ENCODE measurements at places on chromosomes 6 and 20.
A peak's percentile ranks its signal among the peaks of the same experiment; 100 is the strongest.

DNA sequence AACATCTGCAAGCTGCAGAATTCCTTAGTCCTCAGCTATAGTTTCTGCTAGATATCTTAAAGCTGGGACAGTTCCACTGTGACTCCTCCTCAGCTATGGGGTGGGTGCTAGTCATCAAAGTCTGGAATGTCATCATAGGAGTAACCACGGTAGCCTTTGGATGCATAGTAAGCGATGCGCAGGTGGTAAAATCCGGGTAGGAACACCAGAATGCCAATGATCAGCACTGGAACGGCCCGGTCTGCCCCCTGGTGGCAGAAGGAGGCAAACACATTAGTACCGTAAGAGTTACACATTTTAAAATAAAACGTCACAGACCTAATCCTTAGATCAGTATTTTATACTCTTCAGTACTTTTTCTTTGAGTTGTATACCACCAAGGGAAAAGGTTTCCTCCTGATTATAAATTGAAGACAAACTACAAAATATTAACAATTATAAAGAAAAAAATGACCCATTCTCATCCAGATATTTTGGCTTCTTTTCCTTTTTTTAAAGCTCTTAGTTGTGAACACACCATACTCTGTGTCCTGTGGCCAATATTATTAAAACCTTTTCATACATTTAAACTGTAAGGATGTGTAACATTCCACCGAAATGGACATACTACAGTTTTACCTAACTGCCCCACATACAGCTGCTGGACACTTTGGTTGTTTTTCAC, 18.9 kb downstream of the PCNA start:
- DNase-seq: peak; percentile 76

- no peak for DNase-seq
Measured at GRCh38 chr6:15523679-15524630, 138.9 kb downstream of the DTNBP1 start.

DNA sequence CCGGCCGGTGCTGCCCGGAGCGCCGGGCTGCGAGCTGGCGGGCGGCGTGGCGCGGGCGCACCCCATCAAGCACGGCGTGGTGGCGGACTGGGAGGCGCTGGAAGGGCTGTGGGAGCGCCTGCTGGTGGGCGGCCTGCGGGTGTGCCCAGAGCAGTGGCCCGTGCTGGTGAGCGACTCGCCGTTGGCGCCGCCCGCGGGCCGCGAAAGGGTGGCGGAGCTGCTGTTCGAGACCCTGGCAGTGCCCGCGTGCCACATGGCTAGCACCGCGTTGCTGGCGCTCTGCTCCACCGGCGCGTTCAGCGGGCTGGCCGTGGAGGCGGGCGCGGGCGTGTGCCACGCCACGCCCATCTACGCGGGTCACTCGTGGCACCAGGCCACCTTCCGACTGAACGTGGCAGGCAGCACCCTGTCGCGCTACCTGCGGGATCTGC, 517 bp downstream of the ACTL10 start:
- peak; percentile 39 for DNase-seq

DNA sequence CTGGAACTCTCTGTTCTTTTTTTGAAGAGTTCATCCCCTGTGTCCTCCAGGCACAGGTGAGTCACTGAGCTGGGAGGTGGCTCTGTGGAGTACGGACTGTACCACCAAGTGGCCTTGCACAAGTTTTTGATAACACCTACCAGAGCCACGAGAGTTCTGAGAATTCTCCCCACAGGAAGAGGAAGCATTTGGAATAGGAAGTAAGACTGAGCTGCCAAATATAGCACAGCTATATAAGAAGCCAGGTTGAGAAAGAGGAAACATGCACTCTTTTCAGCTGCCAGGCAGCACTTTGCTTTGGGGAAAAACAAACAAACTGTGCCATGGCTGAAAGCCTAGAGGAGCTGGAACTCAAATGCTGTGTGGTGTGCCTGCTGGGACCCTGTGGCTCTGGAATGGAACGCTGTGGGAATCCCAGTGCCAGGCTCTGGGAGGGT, 70.8 kb upstream of the RIPOR2 start:
- DNase-seq: peak; percentile 27

DNA sequence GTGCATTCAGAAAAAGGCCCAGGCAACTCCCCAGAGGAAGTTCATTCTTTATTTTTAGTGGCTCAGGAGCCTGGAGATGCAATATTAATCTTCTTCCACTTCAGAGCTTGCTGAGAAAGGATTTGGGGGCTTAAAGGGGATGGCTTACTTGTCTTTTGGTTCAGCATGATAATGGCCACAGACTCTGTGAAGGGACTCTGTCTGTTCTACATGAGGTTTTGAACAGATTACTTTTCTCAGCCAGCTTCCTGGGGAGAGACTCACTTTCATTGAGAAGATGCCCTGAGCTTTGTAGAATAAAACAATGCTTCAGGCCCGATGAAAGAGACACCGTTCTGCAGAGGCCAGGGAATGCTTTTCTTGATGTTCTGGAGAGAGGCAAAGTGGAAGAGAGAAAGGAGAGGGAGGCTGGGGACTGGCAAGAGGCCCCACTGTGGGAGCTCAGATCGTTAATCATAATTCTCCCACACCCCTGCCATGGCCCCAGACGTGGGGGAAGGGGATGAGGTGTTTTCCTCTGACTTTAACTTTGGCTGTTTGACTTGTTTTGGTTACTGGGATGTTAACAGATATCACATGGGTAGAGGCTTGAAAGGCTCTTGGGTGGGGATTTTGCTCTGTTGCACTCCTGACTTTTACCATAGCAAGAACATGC, 19.1 kb downstream of the SCP2D1 start:
- DNase-seq: no peak

GRCh38 chr20:57256908-57257307, 9.5 kb downstream of the BMP7 start:
- no peak for DNase-seq

DNA sequence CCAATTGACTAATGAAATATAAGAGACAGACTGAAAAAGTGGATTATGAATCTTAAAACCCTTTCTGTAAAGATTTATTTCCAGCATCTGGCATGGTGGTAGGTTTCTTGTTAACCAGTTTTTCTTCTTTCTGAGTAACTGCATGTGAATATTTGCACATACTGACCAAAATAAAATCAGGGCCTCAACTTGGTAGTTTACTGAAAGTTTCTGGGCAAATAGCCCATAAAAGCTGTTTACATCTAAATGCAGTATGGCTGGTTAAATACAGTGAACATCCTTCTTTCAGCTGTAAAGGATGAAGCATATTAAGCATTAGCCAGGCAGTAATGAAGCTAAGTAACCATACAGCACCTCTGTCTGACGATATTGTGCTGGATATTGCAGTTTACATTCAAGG, 83.6 kb upstream of the EYS start:
- no peak for DNase-seq

All from stimulated activated CD4-positive, alpha-beta T cell treated with anti-CD3 and anti-CD28 coated beads, Interleukin-1b, Interleukin-23, amount 100 ng/mL, for 4 hours (primary cell).